ENCODE measurements at places on chromosomes 6 and 20.

DNA sequence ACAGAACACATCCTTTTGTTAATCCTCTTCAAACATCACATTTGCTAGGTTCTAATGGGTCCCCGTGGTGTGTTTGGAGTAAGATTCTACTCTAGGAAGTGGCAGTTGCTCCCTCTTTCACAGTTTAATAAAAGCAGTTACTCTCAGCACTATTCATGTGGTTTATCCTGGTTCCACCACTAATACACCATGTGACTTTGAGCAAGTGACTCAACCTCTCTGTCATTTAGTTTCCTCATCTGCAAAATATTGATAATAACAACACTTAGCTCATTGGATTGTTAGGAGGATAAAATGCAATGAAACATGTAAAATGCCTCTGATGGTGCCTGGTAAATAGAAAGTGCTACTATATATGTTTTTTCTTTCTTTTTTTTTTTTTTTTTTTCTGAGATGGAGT lies 488.0 kb upstream of the NOX3 start:
- H3K27ac ChIP-seq: no peak overlapping the region
- H3K4me3 ChIP-seq: no peak overlapping the region
- no peak for DNase-seq
- no peaks in the 10 kb centered on the region for H3K36me3 ChIP-seq
- no peaks in the 10 kb centered on the region for H3K4me1 ChIP-seq

GRCh38 chr6:112296122-112296521 lies 41.8 kb upstream of the LAMA4 start:
- H3K27me3 ChIP-seq: no peaks in the 10 kb centered on the region
- no peak overlapping the region for H3K4me3 ChIP-seq
- no peak overlapping the region for H3K27ac ChIP-seq
- H3K36me3 ChIP-seq: no peaks in the 10 kb centered on the region
- peak; percentile 17 for DNase-seq
- no peaks in the 10 kb centered on the region for H3K4me1 ChIP-seq

DNA sequence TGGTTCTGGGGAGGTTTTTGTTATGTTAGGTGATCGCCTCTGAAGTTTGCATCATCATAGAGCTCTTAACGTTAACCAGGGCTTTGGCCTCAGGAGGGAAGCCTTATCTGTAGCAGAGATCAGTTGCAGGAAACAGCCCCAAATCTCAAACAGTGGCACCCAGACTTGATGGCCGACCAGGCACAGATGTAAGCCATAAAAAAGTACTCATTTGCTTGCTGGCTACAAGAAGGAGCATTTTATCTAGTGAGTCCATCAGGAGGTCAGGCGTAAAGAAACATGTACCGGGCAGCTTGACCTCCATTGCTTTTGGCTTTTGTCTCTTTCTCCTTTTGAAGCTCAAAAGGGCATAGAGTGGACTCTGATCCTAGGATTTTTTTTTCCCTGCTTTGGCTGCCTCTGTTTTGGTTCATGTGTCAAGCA lies 122.3 kb downstream of the CCDC170 start:
- no peaks in the 10 kb centered on the region for H3K4me1 ChIP-seq
- H3K4me3 ChIP-seq: no peak overlapping the region
- no peaks in the 10 kb centered on the region for H3K36me3 ChIP-seq
- no peak overlapping the region for H3K27ac ChIP-seq

- no peaks in the 10 kb centered on the region for H3K4me1 ChIP-seq
- H3K27me3 ChIP-seq: no peaks in the 10 kb centered on the region
- DNase-seq: no peak
- peaks cover 14% of the 10 kb centered on the region for H3K36me3 ChIP-seq
Observed at GRCh38 chr20:34472246-34472925, 43.8 kb upstream of the DYNLRB1 start.

DNA sequence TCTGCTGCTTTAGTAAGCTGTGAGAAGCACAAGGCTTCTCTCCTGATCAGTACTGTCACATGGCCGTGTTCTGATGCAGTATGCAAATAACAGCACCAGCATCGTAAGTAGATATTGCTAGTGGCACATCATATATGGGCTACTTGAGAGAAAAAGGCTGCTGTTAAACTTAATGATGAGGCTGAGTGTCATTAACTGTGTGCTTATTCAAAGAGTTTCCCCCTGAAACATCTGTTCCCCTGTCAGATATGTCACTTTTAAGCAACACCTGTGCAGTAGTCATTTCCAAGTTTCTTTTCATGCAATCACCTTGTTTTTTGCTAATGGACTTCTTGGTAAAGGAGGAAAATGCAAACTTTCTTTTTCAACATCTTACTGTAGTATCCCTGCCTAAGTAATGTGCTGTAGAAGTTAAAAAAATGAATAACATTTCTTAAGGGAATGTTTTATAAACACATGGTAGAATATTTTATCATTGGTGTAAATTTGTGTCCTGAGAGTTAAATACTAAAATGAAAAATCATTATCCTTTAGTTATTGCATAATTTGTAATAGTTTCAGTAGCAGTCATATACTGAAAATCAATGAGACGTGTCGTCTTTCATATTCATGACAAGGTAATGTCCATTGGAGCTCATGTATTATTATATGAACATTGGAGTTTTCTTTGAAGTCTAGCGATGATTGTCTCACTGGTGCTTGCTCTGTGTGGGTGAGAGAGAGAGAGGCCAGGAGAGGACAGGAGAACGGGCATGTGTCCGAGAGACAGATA lies 366.3 kb downstream of the CDKAL1 start:
- no peak for DNase-seq
- H3K27me3 ChIP-seq: no peaks in the 10 kb centered on the region
- H3K27ac ChIP-seq: no peak overlapping the region
- no peaks in the 10 kb centered on the region for H3K4me1 ChIP-seq
- H3K36me3 ChIP-seq: no peaks in the 10 kb centered on the region

DNA sequence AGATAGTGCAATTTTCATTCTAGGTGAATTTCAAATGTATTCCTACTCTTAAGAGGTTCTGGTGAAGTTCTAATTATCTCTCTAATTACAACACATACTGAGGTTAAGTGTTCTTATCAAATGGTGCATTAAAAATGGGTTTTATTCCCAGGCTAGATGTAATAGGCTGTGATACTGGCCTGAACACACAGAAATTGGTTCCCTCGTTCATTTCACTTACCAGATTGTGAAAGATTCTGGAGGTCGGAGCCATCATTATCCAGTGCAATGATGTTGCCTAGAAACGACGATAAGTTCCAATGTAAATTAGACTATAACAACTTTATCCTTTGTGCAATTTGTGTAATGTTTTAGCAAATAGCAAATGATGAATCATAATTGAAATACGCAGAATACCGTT lies 172.6 kb upstream of the SOX4 start:
- no peak for DNase-seq
- H3K4me3 ChIP-seq: no peak overlapping the region
- H3K4me1 ChIP-seq: no peaks in the 10 kb centered on the region

DNA sequence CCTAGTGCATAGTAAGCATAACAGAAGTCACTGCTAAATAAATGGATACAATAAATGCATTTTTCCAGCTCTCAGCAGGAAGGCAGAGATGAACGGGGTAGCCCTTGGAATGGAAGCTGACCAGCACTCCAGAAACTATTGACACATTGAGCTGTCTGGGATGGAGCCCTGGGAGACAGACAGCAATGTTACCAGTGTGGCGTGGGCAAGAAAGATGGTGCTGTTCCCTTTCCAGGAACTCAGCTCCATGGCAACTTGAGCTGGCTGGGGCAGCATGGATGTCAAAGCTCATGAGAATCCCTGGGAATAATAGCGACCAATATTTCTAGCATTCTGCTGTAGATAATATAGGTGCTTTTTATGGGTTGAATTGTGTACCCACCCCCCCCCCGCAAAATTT lies 104.3 kb upstream of the PTPRT start:
- no peak overlapping the region for H3K27ac ChIP-seq
- H3K27me3 ChIP-seq: no peaks in the 10 kb centered on the region
- DNase-seq: no peak
- no peak overlapping the region for H3K4me3 ChIP-seq
- H3K36me3 ChIP-seq: no peaks in the 10 kb centered on the region

DNA sequence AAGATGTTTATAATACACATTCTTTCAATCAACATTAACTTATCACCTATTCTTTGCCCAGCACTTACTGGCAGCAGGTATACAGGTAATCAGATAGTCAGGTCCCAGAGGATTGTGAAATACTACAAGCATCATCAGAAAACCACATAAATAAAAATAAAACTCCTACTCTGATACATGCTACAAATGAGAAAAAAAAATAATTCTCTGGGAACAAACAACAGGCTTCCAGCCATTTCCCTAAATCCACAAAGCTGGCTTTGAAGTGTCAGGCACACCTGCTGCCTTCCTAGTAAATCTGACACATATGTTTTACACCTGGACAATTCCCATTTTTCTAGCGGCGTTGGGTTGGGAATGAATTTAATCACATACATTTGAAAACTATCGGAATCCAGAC lies 384.5 kb upstream of the CDH4 start:
- H3K27me3 ChIP-seq: peaks cover 2% of the 10 kb centered on the region
- H3K4me3 ChIP-seq: no peak overlapping the region
- no peak for DNase-seq
- H3K4me1 ChIP-seq: no peaks in the 10 kb centered on the region
- H3K36me3 ChIP-seq: no peaks in the 10 kb centered on the region
- H3K27ac ChIP-seq: no peak overlapping the region

- no peaks in the 10 kb centered on the region for H3K36me3 ChIP-seq
- DNase-seq: no peak
- H3K4me1 ChIP-seq: no peaks in the 10 kb centered on the region
- no peak overlapping the region for H3K4me3 ChIP-seq
Observed at GRCh38 chr6:50965495-50965894, 146.8 kb downstream of the TFAP2B start.

DNA sequence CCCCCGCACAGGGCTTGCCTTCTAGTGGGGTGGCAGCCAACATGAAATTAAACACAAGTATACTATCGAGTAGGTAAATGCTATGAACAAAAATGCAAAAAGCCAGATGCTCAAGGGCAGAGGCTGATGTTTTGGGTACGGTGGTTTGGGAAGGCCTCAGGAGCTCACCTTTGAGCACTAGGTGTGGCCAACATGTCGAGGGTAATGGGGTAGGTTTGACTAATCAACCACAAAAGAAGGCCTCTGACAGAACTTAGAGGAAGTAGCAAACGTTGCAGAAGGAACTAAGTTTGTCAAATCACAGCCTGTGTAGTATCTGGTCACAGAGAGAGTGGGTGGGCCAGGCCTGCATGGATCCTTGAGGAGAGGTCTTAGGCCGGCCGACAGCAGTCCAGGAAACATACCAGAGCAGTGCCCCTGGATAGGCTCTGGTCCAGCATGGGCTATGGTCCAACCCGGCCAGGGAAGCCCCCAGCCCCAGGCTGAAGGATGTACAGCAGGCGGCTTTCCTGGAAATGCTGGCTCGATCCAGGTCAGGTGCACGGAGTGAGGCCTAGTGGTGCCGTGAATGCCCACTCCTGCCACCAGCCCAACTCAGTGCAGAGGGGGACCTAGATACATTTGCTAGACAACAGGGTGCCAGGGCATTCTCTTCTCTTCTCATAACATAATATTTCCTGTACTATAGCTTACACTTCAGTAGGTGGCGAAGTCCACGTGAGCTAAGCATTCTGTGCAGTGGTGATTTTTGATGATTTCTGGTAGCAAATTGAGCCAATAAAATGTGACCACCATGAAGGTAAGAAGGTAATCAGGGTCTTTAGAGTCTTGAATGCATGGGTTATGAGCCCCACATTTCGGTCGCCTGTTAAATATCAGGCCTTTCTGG lies 56.3 kb upstream of the CD93 start:
- no peaks in the 10 kb centered on the region for H3K36me3 ChIP-seq
- H3K4me3 ChIP-seq: no peak overlapping the region
- no peak for DNase-seq
- H3K4me1 ChIP-seq: peaks cover 3% of the 10 kb centered on the region
- H3K27me3 ChIP-seq: no peaks in the 10 kb centered on the region

- H3K4me3 ChIP-seq: no peak overlapping the region
- 0 out of 2 replicates have a peak, but pooled peaks cover 2% of the 10 kb centered on the region for H3K36me3 ChIP-seq
- peaks cover 46% of the 10 kb centered on the region for H3K4me1 ChIP-seq
- H3K27me3 ChIP-seq: no peaks in the 10 kb centered on the region
- peak overlapping the region; percentile 80 for H3K27ac ChIP-seq
Observed at GRCh38 chr6:157143890-157144798, 179.2 kb downstream of the TMEM242 start.

DNA sequence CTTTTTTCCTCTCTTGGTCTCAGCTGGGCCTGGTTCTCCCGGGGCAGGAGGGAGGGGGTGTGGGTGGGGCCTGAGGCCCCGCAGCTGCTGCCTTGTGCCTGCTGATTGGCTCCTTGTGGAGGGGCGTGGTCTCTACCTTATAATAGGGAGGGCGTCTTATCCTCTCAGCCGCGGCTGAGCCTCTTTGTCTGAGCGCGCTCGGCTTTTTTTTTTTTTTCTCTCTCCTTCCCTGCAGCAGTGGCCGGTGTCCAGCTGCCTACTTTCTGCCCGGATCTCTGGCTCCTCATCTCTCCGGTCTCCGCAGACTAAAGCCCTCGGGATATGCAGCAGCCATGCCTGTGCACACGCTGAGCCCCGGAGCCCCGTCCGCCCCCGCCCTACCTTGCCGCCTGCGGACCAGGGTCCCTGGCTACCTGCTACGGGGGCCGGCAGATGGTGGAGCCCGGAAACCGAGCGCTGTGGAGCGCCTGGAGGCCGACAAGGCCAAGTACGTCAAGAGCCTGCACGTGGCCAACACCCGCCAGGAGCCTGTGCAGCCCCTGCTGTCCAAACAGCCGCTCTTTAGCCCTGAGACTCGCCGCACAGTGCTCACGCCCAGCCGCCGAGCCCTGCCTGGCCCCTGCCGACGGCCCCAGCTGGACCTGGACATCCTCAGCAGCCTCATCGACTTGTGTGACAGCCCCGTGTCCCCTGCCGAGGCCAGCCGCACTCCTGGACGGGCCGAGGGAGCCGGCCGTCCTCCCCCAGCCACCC lies 11.1 kb downstream of the FAM110A start:
- H3K27me3 ChIP-seq: no peaks in the 10 kb centered on the region
- H3K4me3 ChIP-seq: peak overlapping the region; percentile 8
- no peak for DNase-seq
- no peak overlapping the region for H3K27ac ChIP-seq
- H3K36me3 ChIP-seq: peaks cover 3% of the 10 kb centered on the region

GRCh38 chr6:20905377-20905776 lies 371.1 kb downstream of the CDKAL1 start:
- H3K27ac ChIP-seq: no peak overlapping the region
- H3K4me1 ChIP-seq: no peaks in the 10 kb centered on the region
- H3K4me3 ChIP-seq: no peak overlapping the region
- no peak for DNase-seq
- H3K27me3 ChIP-seq: no peaks in the 10 kb centered on the region

DNA sequence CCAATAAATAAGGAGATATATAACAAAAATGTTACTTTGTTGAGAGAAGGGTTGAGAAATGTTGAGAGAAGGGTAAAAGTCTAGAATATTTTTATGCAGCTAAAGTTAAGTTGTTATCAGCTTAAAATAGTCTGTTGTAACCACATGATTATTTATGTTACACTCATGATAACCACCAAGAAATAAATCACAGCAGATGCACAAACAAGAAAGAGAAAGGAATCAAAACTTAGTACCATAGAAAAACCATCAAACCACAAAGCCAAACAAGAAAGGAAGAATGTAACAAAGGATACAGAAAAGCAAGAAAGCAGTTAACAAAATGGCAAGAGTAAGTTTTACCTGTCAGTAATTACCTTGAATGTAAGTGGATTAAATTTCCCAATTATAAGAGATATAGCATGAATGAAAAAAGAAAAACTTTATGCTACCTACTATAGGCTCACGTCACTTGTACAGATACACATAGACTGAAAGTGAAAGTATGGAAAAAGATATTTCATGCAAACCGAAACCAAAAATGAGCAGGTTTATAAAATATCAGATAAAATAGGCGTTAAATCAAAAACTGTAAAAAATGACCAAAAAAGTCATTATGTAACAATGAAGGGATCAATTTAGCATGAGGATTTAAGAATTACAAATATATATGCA lies 93.6 kb downstream of the STXBP5 start:
- no peaks in the 10 kb centered on the region for H3K27me3 ChIP-seq
- no peak for DNase-seq
- H3K4me3 ChIP-seq: no peak overlapping the region
- H3K36me3 ChIP-seq: peaks cover 10% of the 10 kb centered on the region
- H3K27ac ChIP-seq: no peak overlapping the region

Data from Panc1 (cell line).